Stimulated activated CD8-positive, alpha-beta memory T cell treated with anti-CD3 and anti-CD28 coated beads, Interleukin-7, amount 100 ng/mL, for 4 hours (primary cell): ENCODE measurements at places on chromosomes 2 and 18.

- DNase-seq: no peak
Observed at GRCh38 chr18:46939337-46939963, 22.0 kb downstream of the KATNAL2 start.

GRCh38 chr2:189798312-189799029, 14.2 kb downstream of the PMS1 start:
- DNase-seq: no peak

- DNase-seq: peak; percentile 12
Observed at GRCh38 chr2:109545828-109546713, 67.7 kb downstream of the SEPTIN10 start.

DNA sequence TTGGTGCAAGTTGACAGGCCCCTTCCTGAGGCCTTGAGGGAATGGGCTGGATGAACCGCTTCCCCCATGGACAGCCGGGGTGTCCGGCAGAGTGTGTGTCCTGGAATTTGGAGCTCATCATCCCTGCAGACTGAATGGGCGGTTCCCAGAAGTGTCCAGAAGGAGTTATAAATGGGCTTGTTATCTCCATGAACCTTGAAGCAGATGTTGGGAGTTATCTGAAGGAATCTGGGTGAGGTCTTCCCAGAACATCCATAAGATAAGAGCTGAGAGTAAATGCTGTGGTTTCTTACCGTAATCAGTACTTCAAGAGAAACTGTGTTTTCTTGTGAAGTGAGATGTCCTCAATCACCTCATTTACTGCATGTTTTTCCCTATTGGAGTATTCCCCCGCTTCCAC, 21.1 kb downstream of the PLB1 start:
- DNase-seq: no peak

DNA sequence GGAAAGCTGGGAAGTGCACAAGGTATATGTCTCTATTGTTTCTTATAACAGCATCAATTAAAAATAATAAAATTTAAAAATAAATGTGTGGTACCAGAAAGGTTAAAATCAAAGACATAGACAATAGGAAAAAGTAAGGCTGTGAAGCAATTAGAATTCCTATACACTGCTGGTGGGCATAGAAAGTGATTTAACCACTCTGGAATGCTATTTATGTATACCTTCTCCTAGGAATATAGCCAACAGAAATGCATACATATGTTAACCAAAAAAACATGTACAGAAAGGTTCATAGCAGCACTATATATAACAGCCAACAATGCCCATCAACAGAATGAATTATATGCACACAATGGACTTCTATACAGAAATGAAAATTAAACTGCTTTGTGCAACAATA, 43.0 kb downstream of the WDSUB1 start:
- no peak for DNase-seq

DNA sequence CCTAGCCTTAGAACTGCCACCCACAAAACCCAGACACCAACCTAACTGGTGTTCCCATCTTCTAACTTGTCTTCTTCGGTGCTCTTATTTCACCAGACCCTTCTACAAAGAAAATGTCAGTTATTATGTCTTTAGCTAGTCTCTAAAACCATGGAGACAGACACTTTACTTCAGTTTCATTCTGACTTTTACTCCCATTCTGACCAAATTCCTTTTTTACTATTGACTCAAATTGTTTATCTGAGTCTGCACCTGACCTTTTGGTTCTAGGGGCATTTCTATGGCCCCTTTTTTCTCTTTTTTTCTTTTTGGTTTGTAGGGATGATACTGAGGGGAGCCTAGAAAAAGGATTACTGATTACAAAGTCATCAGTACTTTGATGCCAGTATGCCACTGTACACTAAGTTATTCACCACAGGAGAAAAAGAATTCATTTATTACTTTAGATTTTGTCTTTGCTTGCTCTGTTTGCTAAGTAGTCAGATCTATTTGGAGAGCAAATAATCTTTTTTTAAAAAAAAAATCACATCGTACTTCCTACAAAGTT, 6.8 kb upstream of the SLC1A4 start:
- no peak for DNase-seq

GRCh38 chr18:46546111-46546640, 110.8 kb downstream of the LOXHD1 start:
- DNase-seq: no peak

- DNase-seq: no peak
Observed at GRCh38 chr18:35289727-35290093, 319 bp downstream of the ZSCAN30 start.
